Stimulated activated CD4-positive, alpha-beta T cell treated with anti-CD3 and anti-CD28 coated beads, Interleukin-1b, Interleukin-23, amount 100 ng/mL, for 1 hour (primary cell): ENCODE measurements at places on chromosomes 7 and 10.

- no peak for DNase-seq
These were observed 8.4 kb upstream of the GBX1 start for GRCh38 chr7:151175793-151176311.

- DNase-seq = no peak
These were observed 65.3 kb downstream of the DGKB start for GRCh38 chr7:14837216-14837615.

GRCh38 chr10:73785721-73786511 lies 510 bp downstream of the ZSWIM8 start:
- no peak for DNase-seq

DNA sequence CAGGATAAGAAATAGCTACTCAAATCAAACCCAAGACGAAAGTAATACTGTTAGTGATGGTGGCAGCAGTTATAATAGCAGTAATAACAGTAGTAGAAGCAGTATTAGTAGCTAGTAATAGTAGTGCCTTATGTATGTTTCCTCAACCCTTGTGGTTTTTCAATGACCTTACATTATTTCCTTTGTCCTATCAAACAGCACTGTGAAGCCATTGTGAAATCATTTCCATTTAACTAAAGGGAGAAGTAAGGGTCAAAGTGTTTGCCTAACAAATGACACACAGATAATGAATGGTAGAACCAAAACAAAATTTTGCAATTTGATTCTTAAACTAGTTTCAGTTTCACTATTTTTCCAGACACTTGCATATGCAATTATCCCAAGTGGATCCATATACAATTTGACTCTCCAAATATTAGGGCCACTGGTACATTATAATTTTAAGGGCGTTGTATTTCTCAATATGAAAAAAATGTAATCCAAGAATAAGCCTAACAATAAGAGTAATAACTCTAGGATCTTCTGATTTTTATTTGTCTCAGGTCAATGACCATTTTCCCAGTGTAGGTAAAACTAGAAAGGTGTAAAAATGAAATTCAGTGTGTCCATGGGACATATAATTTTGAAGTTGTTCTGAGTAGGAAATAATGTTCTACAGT lies 33.7 kb upstream of the TMEM26 start:
- no peak for DNase-seq

DNA sequence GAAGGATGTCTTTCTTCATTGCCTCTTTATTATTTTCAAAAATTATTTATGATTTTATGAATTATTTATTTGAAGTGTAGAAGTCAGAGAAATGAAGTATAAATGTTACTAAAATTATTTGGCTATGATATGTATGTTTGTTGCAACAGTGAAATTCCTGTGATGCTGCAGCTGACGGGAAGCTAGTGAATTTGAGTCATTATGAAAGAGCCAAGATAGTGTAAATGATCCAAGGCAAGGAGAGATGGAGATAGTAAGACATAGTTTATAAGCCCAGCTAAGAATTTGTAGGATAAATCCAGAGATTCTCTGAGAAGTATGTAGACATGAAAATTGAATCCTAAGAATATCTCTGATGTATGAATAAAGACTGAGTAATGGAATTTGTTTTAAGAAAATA lies 30.8 kb downstream of the CASD1 start:
- no peak for DNase-seq

DNA sequence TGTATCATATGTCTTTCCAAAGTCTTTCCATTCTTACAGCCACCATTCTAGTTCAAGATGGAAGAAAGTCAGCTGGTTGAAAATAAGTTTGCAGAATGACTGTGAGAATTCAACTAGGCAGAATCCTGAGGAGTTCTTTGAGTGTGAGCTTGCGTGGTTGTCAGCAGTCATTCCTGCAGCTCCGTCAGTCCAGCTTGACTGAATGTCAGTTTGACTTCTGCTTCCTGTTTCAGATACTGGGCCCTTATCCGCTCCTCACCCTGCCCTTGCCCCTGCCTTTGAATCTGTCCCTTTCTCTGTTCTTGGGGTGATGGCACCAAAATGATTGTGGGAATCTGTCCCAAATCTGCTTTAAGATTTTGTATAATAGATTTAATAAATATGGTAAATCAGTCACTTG lies 27.8 kb downstream of the SLC26A5 start:
- no peak for DNase-seq

DNA sequence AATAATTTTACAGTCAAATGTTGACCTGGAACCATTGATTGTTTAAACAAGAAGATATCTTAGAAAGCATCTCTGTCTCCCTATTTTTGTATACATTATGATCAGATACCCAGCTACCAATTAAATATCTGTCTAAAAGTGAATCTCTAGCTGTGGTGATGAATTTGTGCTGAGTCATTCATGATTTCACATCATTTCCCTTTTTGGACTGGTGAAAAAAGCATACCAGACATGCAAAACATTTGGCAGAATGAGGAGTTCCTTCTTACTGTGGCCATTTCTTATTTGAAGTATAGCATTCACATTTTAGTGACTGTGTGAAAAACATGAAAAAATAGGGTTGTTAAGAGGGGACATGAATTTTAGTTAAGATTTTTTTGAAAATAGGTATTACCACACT lies 98.0 kb upstream of the GATA3 start:
- DNase-seq = no peak

GRCh38 chr10:117830205-117830604 lies 216.5 kb downstream of the RAB11FIP2 start:
- DNase-seq = no peak

- no peak for DNase-seq
These were observed 2.8 kb downstream of the TET1 start for GRCh38 chr10:68562661-68563570.

GRCh38 chr10:92657024-92657423 lies 32.7 kb upstream of the HHEX start:
- no peak for DNase-seq

- DNase-seq = no peak
These were observed 22.3 kb upstream of the ARPC1B start for GRCh38 chr7:99352247-99352646.

- no peak for DNase-seq
These were observed 18.1 kb downstream of the PDGFA start for GRCh38 chr7:501526-501925.

GRCh38 chr10:122051609-122052385 lies 62.8 kb downstream of the TACC2 start:
- DNase-seq = no peak

GRCh38 chr7:106010331-106010730 lies 47.3 kb downstream of the CDHR3 start:
- DNase-seq = no peak

- no peak for DNase-seq
These were observed 76.3 kb upstream of the CUX1 start for GRCh38 chr7:101740981-101741725.

DNA sequence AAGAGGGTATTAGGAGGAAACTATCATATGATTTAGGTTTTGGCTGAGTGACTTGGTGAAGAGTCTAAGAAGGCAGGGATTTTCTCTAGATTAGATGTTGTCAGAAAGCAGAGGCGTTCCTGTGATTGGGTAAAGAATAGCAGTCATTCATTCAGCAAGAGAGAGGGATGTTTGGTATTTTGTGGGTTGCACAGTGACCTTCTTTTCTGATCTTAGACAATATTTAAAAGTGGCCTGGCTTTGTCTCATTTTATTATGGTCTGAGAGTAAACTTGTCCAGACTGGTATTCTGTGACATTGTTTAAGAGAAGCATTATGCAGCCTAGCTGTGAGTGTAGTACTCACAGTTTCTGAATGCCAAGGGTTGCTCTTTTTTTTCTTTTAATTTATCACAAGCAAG lies 18.5 kb downstream of the HYAL4 start:
- DNase-seq = no peak

GRCh38 chr7:16232273-16232672 lies 189.1 kb downstream of the CRPPA start:
- DNase-seq = no peak

- no peak for DNase-seq
These were observed 350.3 kb downstream of the GALNT17 start for GRCh38 chr7:71482284-71482683.

DNA sequence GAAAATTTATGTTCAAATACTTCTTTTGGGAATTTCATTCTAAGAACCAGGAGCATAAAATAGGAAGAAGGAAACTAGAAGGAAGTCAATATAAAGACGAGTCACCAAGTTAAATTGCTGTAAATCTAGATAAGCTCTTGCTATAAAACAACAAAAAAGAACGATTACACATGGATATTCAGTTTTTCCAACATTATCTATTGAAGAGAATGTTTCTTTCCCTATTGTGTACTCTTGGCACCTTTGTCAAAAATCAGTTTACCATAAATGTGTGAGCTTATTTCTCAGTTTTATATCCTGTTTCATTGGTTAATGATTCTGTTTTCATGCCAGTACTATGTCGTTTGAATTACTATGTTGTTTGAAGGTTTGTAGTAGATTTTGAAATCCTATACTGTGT lies 536.3 kb upstream of the MKI67 start:
- no peak for DNase-seq

DNA sequence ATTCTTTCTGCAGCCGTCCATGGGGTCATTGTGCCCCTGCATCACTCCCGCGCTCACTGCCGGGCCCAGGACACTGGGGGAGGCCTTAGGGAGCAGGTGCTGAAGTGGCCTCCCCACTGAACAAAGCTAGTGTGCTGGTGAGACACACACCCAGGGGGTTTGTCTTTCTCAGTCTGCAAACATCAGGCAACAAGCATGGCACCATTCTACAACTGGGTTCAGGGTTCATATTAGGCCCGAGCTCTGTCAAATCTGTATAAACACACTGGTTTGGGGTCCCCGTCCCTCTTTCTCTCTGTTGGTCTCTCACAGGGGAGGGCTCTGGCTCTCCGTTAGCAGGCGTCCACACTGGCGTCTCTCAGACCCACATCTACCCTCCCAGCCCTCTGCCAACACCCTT lies 11.1 kb upstream of the PPP2R2D start:
- DNase-seq = no peak

- DNase-seq = no peak
These were observed 22.6 kb upstream of the AMZ1 start for GRCh38 chr7:2665359-2665791.

GRCh38 chr7:4308205-4308590 lies 373.9 kb upstream of the FOXK1 start:
- no peak for DNase-seq

DNA sequence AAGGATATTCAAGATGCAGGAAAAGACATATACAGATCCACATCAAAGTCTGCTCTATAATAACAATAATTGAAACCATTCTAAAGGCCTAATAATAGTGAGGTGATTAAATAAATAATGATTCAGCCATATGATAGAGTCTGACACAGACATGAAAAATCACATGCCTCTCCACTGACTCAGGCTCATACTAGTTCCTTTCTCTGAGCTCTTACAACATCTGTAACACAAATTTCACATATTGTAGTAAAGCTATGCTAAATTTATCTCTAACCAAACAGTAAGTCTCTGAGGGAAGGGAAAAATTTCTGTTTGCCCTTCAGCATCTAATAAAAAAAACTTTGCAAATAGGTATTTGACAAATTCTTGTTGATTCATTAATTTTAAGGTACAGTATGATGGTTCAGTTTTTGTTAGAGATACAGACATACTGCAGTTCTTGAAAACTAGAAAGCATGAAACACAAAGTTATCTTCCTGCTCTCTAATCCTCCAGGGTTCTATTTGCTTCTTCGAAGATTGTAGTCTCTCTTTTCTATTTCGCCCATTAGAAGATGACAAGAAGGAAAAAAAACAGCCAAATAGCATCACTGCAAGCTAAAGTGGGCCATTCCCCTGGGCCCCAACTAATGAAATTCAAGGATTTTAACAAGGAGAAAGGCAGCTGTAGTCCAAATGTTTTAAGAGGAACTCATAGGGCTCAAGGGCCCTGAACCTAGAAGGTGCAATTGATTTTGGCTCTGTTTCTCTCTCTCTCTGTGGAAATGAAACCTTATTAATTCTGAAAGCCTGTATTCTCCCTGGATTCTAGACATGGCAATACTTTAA lies 53.9 kb downstream of the CUBN start:
- no peak for DNase-seq

GRCh38 chr7:134845461-134845860 lies 66.0 kb downstream of the CALD1 start:
- no peak for DNase-seq

DNA sequence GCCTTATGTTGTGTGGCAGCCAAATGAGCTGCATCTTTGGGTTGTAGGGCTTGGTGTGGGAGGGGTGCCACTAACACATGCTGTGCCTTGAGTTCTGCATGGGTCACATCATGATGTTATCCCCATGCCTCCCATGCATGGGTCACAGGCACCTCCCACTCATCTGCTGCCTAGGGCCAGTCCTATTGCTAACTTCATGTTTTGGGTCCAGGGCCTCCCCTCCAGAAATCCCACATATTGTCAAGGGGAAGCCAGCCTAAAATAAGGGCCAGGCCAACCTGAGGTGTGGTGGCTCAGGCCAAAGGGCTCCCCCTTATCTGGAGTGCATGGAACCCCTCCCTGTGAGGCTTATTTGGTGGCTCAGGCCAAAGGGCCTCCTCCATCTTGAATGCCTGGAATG lies 299.0 kb downstream of the RPS24 start:
- DNase-seq = no peak

DNA sequence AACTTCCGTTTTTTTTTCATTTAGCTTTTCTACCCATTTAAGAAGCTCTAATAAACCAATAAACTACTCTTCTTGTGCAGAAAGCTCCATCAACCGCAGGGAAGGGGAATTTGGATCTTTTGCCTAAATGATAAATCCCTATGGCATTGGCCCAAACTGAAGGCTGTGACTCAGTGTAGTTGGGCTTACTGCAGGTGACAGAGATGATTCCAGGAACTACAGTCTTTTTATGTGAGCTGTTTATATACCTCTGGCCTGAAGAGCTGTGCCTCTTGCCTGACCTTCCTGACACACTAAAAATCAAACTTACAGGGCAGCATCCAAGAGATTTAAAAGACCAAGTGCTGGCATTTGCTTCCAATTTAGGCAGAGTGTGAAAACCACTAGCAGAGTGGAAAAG lies 25.2 kb downstream of the ABCB1 start:
- no peak for DNase-seq

DNA sequence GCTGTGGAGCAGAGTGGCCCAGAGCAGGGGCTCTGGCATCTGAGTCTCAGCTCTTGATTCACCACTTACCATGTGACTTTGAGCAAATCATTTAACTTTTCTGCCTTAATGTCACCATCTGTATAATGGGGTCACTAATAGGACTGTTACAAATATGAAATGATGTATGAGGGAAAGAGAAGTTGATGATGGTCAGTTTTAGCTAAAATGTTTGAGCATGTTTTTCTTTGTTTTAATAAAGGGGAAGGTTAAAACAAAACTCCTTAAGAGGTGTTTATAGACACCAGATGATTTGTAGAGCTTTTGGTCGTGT lies 81.0 kb downstream of the CCNY start:
- no peak for DNase-seq
